ENCODE measurements at places on chromosomes 2 and 18. TPM values are rescaled to one million over a fixed set of nuclear protein-coding genes. Genes with fewer than 3 reads are reported as not detected.

Gene DQX1
- polyA plus RNA-seq, result 0.70 TPM

Gene CREG2
- 0.06 TPM for polyA plus RNA-seq

Gene ABCG5
- not detected for polyA plus RNA-seq

Gene UGT1A1
- polyA plus RNA-seq, result not detected

Gene FAM124B
- not detected for polyA plus RNA-seq

Gene NT5C1B
- polyA plus RNA-seq, result 0.55 TPM

Gene TMEM198
- polyA plus RNA-seq, result 0.28 TPM

Gene MYO3B
- 0.23 TPM for polyA plus RNA-seq

Gene TNFRSF11A
- not detected for polyA plus RNA-seq

Gene ERBB4
- not detected for polyA plus RNA-seq

Gene EFR3B
- 0.04 TPM for polyA plus RNA-seq

Gene YES1
- polyA plus RNA-seq, result 0.18 TPM

Gene TUBA3D
- polyA plus RNA-seq, result not detected

Gene HMSD
- polyA plus RNA-seq, result not detected

Gene TRIM43
- polyA plus RNA-seq, result not detected

Gene LAMA3
- polyA plus RNA-seq, result not detected

Gene FTCDNL1
- polyA plus RNA-seq, result 2.0 TPM

Data from IgD-negative memory B cell (primary cell).